ENCODE measurements at places on chromosomes 3 and 15.

GRCh38 chr3:117286488-117286887, 576.9 kb downstream of the TUSC7 start:
- DNase-seq = no peak

- no peak for DNase-seq
Observed at GRCh38 chr3:122033023-122033422, 11.0 kb upstream of the ILDR1 start.

DNA sequence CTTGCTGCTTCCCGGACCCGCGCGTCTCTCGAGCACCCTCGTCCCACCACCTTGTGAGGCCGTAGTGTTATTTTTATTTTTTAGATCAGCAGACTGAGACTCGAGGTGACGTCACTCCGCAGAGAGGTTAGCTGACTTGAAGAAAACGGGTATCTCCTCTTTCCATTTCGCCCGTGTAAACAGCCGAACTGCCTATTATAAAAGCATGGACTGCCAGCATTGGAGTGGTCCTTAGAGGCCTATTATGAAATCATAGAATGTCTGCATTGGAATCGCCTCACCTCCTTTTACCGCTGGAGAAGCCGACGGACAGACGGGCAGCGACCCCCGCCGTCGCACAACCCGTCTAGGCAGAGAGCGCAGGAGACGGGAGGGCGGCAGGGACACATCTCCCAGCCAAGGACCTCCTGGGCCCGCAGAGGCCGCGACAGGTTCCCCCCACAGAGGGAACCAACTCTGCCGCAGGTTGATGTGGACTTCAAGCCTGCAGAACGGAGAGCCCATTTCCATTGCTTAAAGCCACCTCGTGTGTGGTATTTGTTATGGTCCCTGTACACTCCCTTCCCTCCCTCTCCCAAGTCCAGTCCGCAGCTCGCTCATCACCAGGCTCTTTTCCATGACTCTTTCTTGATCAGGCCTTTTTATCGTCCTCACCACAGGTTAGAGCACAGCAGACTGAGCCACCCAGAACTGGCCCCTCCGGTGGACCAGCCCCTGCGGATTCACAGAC, 540 bp upstream of the PPP1R2 start:
- DNase-seq = no peak

DNA sequence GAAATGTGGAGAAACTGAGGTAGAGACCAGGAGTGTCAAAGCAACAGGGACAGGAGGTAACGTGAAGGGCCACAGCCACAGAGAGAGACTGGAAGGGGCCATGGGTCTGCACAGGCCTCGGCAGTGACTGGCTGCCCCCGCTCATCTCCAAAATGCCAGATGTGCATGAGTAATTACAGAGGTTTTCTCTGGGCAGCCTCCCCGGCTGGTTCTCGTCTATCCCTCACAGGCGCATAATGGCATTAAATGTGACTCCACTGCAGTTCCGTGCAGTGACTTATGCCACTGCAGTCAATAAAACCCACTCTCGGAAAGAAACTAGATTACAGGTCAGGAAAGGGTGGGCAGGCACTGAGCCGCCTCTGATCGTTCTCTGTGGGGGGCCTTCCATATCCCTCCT, 74.7 kb downstream of the WDR76 start:
- no peak for DNase-seq

GRCh38 chr3:10558736-10559135, 53.4 kb upstream of the ATP2B2 start:
- no peak for DNase-seq

- DNase-seq = no peak
Observed at GRCh38 chr15:38253351-38253781, 730 bp downstream of the SPRED1 start.

- DNase-seq = no peak
Observed at GRCh38 chr3:171622126-171622525, 161.9 kb upstream of the TNIK start.

- no peak for DNase-seq
Observed at GRCh38 chr3:70315021-70315420, 2.6 kb upstream of the MDFIC2 start.

Measured in naive thymus-derived CD4-positive, alpha-beta T cell (primary cell).